ENCODE measurements at places on chromosomes 2 and 18. TPM values are rescaled to one million over a fixed set of nuclear protein-coding genes. Genes with fewer than 3 reads are reported as not detected.

GRCh38 chr2:12923907-12924610 lies 207.3 kb downstream of the TRIB2 start:
- DNase-seq: no peak
- H3K27ac ChIP-seq: no peak overlapping the region
- H3K4me3 ChIP-seq: no peak overlapping the region
- no peaks in the 10 kb centered on the region for H3K36me3 ChIP-seq
- peaks cover 4% of the 10 kb centered on the region for H3K4me1 ChIP-seq

GRCh38 chr2:58826795-58827194 lies 585.7 kb upstream of the FANCL start:
- H3K4me3 ChIP-seq: no peak overlapping the region
- no peaks in the 10 kb centered on the region for H3K4me1 ChIP-seq
- DNase-seq: no peak
- no peaks in the 10 kb centered on the region for H3K27me3 ChIP-seq
- H3K36me3 ChIP-seq: no peaks in the 10 kb centered on the region

DNA sequence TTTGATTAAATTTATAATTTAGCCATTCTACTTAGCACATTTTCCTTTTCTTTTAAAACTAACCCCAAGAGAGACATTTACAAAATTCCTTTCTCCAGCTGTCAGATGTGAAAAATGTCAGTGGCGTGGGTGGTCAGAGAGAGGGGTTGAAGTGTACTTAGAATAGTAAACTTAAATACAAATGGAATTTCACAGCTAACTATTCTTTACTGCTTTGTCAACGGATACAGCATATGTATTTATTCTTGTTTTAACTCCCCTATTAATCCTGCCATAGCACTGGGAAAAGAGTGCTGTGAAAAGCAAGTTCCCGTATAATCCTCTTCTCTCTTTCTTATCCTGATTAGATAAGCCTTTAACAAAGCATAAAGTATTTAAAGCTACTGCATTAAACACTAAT lies 191.4 kb upstream of the CHAC2 start:
- DNase-seq: no peak
- H3K27me3 ChIP-seq: no peaks in the 10 kb centered on the region
- no peak overlapping the region for H3K27ac ChIP-seq
- H3K36me3 ChIP-seq: no peaks in the 10 kb centered on the region

DNA sequence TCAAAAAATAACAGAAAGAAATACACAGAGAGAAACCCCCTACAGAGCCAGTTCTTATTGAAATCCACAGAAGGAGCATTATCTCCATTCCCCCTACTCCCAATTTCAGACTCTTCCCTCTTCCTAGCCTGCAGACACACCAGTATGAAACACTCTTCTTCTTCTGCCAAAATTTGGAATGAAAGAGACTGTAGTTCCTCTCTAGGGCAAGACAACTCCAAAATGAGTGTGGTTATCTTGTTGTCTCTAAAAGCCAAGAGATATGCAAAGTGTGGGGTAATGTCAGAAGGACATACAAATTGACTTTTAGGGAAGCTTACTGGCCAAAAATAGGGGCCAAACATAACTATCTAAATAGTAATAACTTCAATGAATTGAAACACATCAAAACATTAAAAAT lies 337.1 kb upstream of the SETBP1 start:
- H3K27me3 ChIP-seq: no peaks in the 10 kb centered on the region
- H3K36me3 ChIP-seq: no peaks in the 10 kb centered on the region

- no peak overlapping the region for H3K27ac ChIP-seq
- H3K36me3 ChIP-seq: no peaks in the 10 kb centered on the region
- DNase-seq: no peak
These were observed 59.9 kb downstream of the DYM start for GRCh38 chr18:49400398-49401072.

Gene SLC30A3
- total RNA-seq: 1.8 TPM

Gene RAB27B
- 0.39 TPM for total RNA-seq

Gene AOX1
- 65.5 TPM for total RNA-seq

Gene CCNYL1
- total RNA-seq: 37.1 TPM

Gene G6PC2
- total RNA-seq: 0.23 TPM

Measured in aorta (tissue), 5 donors.